Stimulated activated CD8-positive, alpha-beta memory T cell treated with anti-CD3 and anti-CD28 coated beads, Interleukin-7, amount 100 ng/mL, for 4 hours (primary cell): ENCODE measurements at places on chromosomes 11 and 22.

GRCh38 chr11:27525824-27526516 is 19.4 kb upstream of the LIN7C start:
- DNase-seq = no peak

- DNase-seq = no peak
These were observed 110.8 kb upstream of the TMEM45B start for GRCh38 chr11:129704831-129705230.

DNA sequence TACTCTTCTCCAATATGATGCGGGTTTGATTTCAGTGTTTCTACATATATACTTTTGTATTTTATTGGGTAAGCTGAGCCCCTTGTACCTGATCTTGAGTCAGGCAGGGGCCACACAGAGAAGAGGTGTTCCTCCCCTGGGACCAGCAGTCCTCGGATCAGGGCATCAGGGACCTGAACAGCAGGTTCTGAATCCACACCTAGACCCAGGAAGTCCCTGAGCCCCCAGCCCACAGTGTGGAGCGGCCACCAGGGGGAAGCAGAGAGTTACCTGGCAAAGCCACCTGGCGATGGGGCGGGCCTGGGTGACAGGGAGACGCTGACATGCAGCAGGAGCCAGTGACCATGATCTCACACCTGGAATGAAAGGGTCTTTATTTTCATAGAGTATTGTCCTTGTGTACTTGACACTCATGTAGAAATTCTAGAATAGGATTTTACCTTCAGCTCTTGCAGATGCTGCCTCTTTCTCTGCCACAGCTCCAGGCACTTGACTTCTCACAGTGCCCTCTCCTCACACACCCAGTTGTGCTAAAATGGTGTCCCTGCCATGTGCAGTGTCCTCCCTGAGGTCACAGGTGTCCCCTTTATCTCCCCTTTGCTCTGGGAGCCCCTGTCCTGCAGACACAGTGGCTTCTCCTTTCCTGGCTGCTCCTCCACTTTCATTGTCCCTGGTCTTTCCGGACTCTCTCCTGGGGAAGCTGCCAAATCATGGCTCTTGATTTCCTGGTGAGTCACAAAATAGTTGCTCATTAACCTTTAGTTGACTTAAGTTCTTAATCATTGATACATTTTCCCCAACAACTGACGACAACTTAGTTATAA is 48.5 kb downstream of the GGTLC2 start:
- peak; percentile 20 for DNase-seq

- no peak for DNase-seq
These were observed 48.6 kb upstream of the LMO2 start for GRCh38 chr11:33940538-33940815.

DNA sequence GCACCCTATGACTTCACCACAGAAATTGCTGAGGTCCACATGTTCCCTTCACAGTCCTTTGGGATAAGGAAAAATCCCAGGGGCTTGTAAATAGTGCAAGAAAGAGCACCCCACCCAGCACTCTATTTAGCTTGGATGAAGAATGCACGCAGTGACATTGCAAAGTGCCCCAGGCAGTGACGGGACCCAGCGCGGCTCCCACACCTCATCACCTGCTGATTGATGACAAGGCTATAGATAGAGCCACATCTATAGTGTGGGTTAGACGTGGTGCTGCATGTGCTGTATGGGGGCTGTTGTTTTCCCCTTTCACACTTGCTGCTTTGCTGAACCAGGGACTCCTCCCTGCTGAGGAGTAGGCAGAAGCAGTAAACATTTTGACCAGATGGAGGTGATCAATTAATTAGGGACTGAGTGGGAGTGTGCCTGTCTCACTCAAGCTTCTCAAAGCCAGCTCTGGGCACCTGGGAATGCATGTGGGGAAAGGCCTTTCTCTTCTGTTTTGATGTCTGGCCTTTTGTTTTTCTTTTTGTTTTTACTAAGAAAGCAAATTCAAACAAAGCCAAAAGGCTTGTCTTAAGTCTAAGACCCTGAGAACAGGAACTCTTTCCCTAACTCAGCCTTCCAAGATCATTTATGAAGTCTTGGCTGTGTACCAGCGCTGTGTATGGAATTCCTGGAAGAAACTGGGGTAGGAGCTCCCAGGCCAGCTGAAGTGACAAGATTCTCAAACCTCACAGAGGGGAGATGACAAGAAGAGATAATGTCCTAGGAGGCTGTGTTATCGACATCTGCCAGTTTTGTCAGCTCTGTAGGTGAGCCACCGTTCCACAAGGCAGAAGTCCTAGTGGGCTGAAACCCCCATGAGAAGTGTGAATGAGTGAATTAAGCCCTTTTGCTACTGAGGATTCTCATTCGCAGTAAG is 219.7 kb downstream of the BARX2 start:
- DNase-seq = no peak

DNA sequence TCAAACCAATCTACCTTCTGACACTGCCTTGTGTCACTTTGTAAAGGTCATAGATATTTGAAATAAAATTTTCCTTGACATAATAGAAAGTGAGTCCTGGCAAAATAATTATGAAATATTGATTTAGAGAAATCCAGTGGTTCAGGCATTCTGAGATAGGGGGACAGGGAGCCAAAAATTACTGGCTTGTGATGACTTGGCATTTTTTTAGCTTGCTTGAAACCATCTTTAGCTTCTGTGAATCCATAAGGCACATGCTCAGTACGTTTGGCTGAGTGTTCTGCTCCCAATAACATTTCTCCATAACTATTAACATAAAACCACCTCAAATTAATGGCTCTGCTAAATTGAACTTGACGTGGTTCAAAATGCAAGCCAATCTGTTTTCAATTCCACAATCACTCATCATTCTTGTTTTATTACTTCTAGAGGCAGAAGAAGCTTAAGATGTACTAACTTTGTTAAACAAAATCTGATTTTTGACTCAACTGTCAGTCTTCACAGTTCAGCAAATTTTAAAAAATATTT is 209.0 kb downstream of the LRRC4C start:
- DNase-seq = no peak

DNA sequence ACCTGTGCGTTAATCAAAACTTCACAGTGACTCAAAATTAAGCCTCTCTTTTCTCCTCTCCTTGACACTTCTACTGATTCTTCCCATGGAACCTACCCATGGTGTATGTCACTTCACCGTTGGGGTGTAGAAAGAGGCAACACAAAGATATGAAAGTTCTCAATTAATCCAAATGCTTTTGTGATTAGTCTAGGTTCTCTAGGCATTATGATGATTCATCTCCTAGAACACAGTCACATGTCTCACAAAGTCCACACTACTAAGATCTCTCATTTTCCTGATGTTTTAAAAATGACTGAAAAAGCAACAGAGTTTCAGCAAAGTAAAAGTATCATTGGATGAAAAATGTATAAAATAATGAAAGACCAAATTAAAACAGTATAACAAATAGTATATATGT is 13.7 kb upstream of the SCGB2A2 start:
- no peak for DNase-seq

DNA sequence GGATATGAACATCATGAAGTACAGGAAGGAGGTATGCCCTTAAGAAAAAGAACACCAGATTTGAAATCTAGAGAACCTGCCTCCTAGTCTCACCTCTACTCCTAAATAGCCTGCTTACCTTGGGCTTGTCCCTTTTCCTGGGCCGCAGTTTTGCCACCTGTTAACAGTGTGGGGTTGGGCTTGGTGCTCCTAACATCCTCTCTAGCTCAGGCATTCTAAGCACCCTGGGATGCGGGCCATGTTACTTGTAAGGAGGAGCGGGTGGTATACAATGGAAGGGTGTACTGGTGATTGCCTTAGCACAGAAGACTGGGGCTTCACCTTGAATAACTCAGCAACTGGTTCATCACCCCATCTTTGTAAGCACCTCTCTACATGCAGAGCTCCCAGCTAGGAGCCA is 48.7 kb downstream of the TIMP3 start:
- no peak for DNase-seq

DNA sequence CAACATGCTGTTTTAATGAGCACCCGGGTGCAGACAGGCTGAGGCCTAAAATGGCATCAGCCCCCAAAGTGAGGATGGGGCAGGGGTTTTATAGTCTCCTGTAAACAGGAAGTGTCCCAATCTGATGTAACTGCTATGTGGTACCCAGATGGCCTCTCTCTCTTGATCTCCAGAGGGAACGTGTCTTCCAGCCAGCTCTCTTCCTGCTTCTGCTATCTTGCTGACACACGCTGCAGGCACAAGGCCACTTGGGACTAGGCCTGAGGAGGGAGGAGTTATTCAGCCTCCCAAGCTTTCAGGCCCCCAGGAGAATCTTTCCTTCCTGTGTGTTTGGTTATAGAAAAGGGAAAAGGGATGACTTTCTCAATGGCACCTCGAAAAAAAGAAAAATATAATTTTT is 11.4 kb upstream of the VSTM5 start:
- DNase-seq = no peak

DNA sequence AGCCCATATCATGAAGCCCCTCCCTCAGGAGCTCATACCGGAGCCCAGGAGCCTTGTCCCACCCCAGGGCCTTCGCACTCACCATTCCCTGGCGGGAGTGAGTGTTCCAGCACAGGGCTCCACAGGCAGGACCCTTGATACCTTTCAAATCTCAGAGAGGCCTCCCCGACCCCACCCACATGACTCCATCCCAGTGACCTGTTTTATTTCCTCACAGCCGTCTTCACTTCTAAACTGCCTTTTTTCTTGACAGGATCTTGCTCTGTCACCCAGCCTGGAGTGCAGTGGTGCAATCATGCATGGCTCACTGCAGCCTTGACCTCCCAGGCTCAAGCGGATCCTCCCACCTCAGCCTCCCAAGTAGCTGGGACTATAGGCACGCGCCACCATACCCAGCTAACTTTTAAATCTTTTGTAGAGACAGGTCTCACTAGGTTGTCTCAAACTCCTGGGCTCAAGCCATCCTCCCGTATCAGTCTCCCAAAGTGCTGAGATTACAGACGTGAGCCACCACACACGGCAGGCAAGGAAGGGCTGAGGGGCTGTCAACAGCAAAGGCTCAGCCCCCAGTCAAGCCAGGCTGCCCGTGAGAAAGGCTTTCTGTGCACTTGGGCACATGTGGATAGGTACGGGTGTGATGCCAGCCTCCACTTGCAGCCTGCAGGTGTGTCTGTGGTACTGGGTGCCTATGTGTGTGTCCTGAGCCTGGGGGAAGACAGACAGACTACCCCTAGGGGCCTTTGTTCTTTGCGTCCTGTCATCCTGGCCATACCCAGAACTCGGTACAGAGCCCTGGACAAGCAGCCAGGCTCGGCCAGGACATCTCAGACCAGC is 9.3 kb downstream of the RPL3 start:
- no peak for DNase-seq

DNA sequence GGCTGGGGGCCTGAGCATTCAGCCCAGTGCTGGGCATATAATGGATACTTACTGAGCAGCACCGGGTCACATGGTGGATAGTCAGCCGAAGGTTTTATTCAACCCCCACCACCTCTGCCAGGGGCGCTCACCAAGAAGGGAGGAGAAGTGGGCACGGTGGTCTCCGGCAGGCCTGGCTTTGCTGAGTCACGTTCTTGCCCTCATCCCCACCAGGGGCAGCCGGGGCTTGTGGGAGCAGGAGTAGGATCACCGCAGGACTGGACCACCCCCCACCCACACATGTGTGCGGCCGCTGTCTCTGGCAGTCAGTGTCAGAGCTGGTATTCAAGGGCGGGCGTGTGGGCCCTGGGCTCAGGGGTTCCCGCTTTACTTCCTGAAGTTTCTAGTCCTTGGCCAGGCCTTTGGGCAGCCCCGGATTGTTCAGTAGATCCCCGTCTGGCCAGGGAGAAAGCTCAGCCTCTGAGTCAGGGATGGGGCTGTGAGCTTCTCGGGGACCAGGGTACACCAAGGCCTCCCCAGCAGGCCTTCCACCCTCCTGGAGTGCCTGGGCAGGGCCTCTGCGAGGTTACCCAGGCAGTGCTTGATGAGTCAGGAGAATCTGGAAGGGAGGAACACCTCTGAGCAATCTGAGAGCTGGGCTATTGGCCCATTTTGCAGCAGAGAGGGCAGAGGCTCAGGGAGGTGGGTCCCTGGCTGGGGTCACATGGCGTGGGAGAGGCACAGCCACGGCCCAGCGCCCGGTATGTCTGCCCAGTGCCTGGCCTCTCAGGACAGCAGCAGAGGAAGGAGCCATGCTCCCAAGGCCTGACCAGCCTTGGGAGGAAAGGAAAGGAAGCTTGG is 60.6 kb downstream of the RTL6 start:
- no peak for DNase-seq

DNA sequence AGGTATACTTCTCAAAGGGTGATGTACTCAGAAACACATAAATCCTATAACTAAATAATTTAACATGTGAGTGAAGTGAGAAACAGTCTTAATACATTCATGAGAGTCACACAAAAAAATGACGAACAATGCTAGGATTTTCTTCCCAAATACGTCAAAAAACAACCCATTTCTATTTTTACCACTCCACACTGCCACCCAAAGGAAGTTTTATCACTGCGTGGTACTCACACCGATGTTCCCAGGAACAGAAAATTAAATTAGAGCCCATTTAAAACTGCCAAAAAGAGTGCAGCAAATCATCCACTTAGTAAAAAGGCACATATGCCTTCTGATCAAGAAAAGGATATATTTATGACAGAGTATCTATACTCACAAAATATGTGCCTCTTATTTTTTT is 710.9 kb upstream of the FAT3 start:
- no peak for DNase-seq

DNA sequence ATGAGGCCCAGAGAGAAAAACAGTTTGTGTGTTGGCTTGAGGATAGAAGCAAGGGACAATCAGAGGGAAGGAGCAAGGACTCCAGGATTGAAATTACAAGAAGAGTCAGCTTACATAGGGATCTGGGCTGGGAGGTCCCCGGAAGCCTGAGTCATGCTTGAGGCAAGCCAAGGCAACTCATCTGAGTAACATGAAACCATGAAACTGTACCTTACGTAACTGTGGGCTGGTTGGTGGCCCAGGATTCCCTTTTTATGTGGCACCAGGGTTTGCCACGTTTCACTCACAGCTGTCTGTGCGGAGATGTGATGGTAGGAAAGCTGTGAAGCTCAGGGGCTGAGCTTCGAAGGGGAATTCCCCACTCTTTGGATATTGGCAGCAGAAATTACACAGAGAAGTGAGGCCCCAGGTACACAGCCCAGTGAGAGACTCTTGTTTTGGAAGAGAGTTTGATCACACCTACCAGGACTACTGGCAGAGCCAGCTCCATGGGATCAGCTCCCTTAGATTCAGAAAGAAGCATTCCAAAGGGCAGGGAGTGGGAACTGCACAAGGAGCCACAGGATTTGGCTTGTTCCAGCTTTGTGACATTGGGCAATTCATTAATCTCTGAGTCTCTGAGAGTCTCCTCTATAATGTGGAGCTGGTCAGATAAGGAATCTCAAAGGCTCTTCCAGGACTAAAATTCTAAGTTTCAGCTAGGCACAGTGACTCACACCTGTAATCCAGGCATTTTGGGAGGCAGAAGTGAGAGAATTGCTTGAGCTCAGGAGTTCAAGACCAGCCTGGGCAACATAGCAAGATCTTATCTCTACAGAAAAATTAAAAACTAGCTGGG is 7.8 kb downstream of the SLC5A1 start:
- peak; percentile 36 for DNase-seq
